Progenitor cell of endocrine pancreas (in vitro differentiated cells): ENCODE measurements at places on chromosomes 16 and 17.

DNA sequence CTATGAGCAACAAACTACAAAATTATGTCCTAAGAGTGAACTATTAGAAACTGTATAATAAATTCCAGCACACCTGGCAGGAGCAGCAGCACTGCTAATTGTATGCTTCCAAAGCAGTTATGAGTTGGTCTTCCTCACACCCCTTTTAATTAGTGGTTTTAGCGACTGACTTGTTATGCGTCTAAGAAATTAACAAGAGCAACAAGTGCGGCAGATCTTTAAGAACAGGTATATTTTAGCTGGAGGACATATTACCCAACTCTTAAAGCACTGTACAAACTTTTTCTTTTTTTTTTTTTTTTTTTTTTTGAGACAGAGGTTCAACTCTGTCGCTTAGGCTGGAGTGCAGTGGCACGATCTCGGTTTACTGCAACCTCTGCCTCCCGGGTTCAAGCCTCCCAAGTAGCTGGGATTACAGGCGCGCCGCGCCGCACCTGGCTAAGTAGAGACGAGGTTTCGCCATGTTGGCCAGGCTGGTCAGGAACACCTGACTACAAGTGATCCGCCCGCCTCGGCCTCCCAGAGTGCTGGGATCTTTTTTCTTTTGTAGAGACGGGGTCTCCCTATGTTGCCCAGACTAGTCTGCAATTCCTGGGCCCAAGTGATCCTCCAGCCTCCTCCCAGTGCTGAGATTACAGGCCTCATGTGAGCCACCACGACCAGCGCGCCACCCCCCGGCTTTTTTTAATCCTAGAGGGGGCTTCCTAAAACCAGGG, 1.6 kb upstream of the FBXL20 start:
- no peak for DNase-seq

DNA sequence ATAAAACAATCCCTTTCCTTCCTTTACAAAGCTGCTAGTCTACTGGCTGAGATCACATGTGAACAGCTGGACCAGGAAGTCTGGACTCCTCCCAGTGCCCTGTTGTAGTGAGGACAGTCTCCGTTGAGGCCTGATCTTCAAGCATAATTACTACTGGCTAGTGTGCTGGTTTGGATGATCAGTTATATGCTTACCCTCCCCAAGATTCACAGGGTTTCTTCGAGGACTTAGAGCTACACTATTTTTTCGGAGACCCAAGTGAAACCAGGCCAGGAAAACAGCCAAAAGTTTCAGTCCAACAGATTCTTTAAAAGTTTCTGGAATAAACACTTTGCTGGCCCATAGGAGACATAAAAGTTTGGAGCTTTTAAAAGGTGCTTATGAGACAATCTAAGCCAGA, 194.9 kb upstream of the CDH11 start:
- no peak for DNase-seq

- DNase-seq = peak; percentile 14
Measured at GRCh38 chr17:66533572-66533971, 231.2 kb downstream of the PRKCA start.

GRCh38 chr16:68910051-68910450, 66.7 kb downstream of the TANGO6 start:
- DNase-seq = no peak

- no peak for DNase-seq
Measured at GRCh38 chr16:50708373-50709060, 15.1 kb downstream of the NOD2 start.

GRCh38 chr16:6341981-6342380, 990.7 kb upstream of the RBFOX1 start:
- DNase-seq = no peak

- DNase-seq = no peak
Measured at GRCh38 chr16:1816396-1817275, 10.0 kb downstream of the HAGH start.

DNA sequence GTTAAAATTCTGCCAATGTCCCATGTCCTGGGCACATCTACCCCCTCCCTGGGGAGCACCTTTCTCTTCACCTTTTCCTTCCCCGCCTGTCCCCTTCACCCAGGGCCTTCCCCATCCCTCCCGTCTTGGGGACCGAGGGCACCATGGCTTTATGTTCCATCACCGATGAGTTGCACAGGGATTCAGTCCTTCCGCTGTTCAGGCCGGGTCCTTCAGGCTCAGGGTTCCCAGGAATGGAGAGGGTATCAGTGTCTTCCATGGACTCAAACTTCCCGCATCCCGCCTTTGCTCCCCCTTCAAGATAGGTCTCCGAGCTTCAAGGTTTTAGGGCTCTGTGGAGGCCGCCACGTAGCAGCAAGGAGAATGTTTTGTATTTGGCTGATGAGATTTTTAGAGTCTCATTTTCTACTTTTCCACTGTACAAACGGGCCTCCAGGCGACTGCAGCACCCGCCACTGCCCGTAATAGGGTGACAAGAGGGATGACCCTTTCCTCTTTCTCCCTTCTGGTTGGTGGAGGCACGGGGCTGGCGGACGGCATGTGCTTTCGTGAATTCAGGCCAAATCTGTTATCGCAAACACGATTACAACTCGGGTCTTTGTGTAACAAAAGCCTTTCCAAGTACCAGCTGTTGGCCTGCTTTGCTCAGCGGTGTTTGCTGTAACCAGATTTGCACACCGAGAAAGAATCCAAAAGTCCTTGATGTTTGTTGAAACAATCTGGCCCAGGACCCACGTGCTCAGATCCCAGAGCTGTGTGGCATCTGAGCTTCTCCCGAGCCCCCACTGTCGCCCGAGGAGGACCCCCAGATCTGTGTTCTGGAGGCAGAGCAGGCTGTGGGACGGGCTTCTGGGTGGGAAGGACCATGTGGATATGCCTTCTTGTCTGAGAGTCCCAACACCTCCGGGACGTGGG, 236.3 kb downstream of the SEC14L1 start:
- no peak for DNase-seq

GRCh38 chr16:54722210-54722676, 208.4 kb upstream of the IRX5 start:
- DNase-seq = no peak
